Diencephalon (tissue), 1 donor: ENCODE measurements at places on chromosomes 3 and 15. TPM values are rescaled to one million over a fixed set of nuclear protein-coding genes. Genes with fewer than 3 reads are reported as not detected.

NOX5 gene
- total RNA-seq, result 0.23 TPM

TMCO5A gene
- not detected for total RNA-seq

CALML4 gene
- total RNA-seq, result 3.5 TPM

GCSAM gene
- total RNA-seq, result not detected

CHRM5 gene
- total RNA-seq, result 10.6 TPM

BAHD1 gene
- total RNA-seq, result 7.4 TPM

LYSMD4 gene
- total RNA-seq, result 20.1 TPM

SH2D7 gene
- total RNA-seq, result not detected

LRRC34 gene
- total RNA-seq, result 24.5 TPM

TBC1D21 gene
- total RNA-seq, result not detected

VIPR1 gene
- total RNA-seq, result 0.46 TPM

CCDC33 gene
- 1.6 TPM for total RNA-seq

ZNF501 gene
- 22.4 TPM for total RNA-seq

FBXO40 gene
- total RNA-seq, result not detected

FOXL2 gene
- total RNA-seq, result 0.46 TPM

ISLR gene
- 14.5 TPM for total RNA-seq

PTH1R gene
- 4.2 TPM for total RNA-seq

MYD88 gene
- 3.2 TPM for total RNA-seq

CNTN6 gene
- total RNA-seq, result 35.1 TPM

ITGB5 gene
- total RNA-seq, result 55.4 TPM

PLCD1 gene
- 7.6 TPM for total RNA-seq

PEX11A gene
- 17.5 TPM for total RNA-seq

ERICH6 gene
- total RNA-seq, result 0.46 TPM

CGNL1 gene
- 11.3 TPM for total RNA-seq

LYZL4 gene
- total RNA-seq, result not detected

GABRA5 gene
- 103 TPM for total RNA-seq

VPS39 gene
- total RNA-seq, result 56.5 TPM

PIK3R4 gene
- total RNA-seq, result 56.3 TPM

SERINC4 gene
- total RNA-seq, result 0.23 TPM

GOLGA8J gene
- total RNA-seq, result 0.23 TPM

RASSF1 gene
- total RNA-seq, result 12.2 TPM

FGD5 gene
- 5.5 TPM for total RNA-seq

COMMD2 gene
- total RNA-seq, result 66.7 TPM

CACNA2D2 gene
- 25.4 TPM for total RNA-seq

ZNF80 gene
- total RNA-seq, result 0.23 TPM

VEPH1 gene
- total RNA-seq, result 26.1 TPM

MTHFS gene
- 17.1 TPM for total RNA-seq

C15orf39 gene
- total RNA-seq, result 1.8 TPM
